Stimulated activated CD4-positive, alpha-beta T cell treated with anti-CD3 and anti-CD28 coated beads, Interleukin-2, amount 100 ng/mL, for 24 hours (primary cell): ENCODE measurements at places on chromosomes 12 and 14.

GRCh38 chr12:124956571-124956970 is 32.4 kb downstream of the DHX37 start:
- DNase-seq = no peak

GRCh38 chr12:121439715-121440114 is 39.8 kb downstream of the RNF34 start:
- no peak for DNase-seq

GRCh38 chr12:47755655-47756562 is 2.8 kb downstream of the RAPGEF3 start:
- peak; percentile 46 for DNase-seq

- no peak for DNase-seq
These were observed 316.8 kb downstream of the PAWR start for GRCh38 chr12:79373896-79374499.

DNA sequence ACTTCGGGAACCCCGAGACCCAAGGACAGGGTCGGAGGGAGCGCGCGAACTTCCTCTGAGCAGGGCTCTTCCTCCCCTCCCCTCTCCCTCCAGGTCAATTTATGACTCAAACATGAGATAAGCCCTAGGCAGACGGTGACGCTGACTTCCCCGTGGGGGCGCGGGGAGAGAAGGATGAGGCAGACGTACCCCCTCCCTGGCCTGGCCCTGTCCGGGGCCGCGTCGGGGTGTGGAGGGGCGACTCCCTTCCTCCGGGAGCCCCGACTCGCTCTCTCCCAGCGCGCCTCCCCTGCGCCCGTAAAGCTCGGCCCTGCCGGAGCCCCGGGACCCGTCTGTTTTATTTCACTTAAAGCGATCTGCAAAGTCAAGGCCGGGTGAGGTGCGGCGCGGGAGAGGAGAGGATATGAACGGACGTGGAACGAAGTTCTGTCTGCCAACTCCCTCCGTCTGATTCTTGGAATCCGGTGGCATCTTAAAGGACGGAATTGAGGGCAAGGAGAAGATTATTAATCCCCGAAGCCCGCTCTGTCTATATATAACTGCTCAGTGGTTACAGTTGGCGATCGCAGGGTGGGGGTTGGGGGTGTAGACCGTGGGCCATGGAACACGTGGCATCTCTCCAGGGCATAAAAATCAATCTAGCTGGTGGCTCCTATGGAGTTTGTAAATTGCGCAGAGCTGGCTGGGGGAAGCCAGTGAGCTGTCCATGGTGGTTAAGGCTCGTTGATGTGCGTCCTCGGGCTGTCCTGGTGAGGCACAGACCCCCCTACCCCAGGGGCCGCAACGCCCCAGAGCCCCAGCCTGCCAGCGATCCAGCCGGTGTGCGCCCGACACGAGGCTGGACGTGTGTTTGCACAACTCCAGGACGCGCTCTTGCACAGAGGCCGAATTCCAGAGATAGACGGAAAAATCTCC is 2.9 kb upstream of the PTHLH start:
- DNase-seq = peak; percentile 26
